ENCODE measurements at places on chromosomes 4 and X.

- no peak for DNase-seq
These were observed 687.2 kb downstream of the FAM133A start for GRCh38 chrX:94361241-94361640.

DNA sequence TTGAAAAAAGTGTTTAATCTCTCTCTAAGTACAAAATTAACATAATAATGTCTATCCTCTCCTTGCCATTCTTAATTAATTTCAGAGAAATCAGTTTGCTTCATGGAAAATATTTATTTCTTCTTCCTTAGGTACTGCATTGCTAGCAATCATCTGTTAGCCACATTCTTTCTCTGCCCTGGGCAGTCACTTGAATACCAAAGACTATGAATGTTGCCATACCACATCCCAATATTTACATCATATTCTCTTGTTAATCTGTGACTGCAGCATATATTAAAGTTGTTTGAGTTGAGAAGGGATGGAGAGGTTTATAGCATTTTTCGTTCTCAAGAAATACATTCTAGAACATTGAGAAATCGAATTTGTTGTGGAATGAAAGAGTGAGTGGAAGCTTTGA, 672.8 kb downstream of the PCDH7 start:
- no peak for DNase-seq

DNA sequence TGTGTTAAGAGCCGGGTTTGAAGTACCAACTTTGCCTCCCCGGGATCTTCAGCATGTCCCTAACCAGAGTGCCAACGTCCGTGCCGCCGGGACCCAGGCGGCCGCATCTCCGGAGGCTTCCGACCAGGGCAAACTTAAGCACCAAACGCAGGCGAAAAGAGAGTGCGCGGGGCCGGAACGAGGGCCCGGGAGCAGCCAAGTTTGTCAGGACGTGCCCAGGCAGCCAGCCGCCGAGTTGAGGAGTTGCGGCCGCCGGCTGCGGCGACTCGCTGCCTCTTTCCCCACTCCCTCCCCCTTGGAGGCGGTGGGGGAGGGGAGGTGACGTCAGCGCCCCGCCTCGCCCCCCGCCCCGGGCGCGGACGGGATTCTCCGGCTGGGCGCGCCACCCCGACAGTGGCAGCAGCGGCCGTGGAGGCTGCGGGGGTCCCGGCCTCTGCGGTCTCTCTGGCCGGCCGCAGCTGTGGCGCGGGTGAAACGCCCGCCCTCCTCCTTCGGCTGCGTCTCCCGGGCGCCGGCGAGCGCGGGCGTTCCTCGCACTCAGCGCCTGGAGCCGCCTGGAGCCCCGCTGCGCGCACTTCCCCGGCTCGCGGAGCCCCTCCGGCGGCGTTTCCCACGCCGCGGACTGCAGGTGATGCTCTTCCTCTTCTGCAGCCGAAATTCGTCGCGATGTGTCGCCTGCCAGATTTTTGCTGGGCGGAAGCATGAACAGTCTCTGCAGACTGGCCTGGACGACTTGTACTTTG, 2.9 kb upstream of the FAT1 start:
- peak; percentile 81 for DNase-seq

- DNase-seq: peak; percentile 70
These were observed 49.4 kb downstream of the RTL9 start for GRCh38 chrX:110407910-110408545.

DNA sequence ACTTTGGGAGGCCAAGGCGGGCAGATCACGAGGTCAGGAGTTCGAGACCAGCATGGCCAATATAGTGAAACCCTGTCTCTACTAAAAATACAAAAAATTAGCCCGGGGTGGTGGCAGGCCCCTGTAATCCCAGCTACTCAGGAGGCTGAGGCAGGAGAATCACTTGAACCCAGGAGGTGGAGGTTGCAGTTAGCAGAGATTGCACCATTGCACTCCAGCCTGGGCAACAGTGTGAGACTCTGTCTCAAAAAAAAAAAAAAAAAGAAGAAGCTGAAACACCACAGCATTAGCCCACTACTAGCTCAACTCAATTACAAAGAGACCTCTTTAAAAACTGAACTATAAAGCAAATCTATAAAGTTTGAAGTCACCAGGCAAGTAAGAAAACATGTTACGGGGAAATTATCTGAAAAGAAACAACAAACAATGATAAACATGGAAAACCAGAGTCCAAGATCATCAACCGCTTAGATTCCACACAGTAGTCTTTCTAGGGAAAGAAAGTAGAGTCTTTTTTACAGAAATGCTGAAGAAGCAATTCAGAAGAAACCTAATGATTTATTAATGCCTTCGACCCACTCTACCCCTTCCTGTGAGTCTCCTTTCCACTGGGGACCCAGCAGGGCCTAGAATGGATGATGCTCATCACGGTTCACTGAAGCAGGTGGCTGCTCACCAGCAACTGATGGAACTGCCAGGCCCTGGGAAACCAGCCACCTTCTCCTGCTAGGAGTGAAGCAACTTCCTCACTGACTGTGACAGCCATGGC, 6.6 kb downstream of the SAT1 start:
- no peak for DNase-seq

GRCh38 chr4:38871593-38871992, 4.0 kb downstream of the FAM114A1 start:
- no peak for DNase-seq

- DNase-seq: no peak
These were observed 97.6 kb downstream of the SLC34A2 start for GRCh38 chr4:25753239-25753638.

DNA sequence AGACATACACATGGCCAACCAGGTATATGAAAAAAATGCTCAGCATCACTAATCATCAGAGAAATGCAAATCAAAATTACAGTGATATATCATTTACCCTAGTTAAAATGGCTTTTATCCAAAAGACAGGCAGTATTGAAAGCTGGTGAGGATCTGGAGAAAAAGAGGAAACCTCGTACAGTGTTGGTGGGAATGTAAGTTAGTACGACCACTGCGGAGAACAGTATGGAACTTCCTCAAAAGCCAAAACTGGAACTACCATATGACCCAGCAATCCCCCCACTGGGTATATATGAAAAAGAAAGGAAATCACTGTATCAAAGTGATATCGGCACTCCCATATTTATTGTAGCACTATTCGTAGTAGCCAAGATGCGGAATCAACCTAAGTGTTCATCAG, 23.4 kb downstream of the ABHD18 start:
- DNase-seq: no peak

DNA sequence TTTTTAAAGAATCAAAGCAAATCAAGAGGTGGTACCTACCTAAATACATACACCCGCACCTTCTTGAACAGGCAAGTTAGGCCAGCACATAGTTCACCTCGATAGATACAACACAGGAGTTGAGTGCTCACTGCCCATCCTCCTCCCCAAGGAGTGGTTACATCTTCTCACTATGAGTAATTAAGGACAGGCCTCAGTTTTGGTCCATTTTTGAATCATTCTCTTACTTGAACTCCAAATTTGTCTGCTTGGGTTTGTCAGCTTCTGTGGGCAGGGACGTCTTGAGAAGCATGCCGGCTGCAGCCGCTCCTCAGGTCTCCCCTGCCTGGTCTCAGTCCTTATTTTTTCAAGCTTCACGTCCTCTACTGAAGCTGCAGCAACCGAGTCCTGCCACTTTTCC, 190.6 kb upstream of the RBPJ start:
- DNase-seq: no peak

- no peak for DNase-seq
These were observed 1.9 kb downstream of the STK26 start for GRCh38 chrX:132025041-132025440.

- DNase-seq: peak; percentile 45
These were observed 1.7 kb upstream of the PPP2R2C start for GRCh38 chr4:6474053-6474568.

GRCh38 chrX:86047174-86047935, at the start of gene CHM:
TSS of gene CHM (minus strand) at chrX:86047558. CDS start at chrX:86047532, 26 bp downstream.
- peak; percentile 47 for DNase-seq

DNA sequence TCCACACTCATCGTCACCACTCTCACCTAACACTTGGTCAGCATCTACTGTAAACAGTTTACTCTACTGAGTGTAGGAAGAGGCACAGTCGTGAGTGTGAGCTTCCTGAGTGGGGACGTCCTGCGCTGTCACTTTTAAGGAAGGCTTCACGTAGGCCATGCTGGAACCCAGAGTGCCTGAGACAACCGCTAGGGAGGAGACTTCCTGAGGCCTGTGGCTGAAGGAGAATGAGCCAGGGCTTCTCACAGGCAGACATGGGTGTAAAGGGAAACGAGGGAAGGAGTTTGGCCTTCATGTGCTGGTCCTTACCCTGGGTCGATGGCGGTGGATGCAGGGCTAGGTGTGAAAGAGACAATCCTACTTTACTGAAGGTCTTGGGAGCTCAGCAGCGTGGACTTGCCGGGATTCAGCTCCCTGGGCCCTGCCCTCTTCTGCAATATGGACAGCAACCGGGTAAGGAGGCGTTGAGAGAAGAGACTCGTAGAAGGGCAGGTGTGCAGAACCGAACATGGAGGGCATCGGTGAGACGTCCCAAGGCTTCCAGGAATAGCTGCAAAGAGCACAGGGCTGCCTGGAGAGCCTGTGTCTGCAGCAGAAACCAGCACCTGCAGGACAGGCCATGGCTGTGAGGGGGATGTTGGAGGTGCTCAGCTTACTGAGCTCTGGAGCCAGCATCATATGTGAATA, 48.7 kb upstream of the TLR3 start:
- no peak for DNase-seq

- no peak for DNase-seq
These were observed 64.1 kb downstream of the ARAP2 start for GRCh38 chr4:36180206-36180605.

GRCh38 chr4:164748375-164748774, 5.6 kb upstream of the SMIM31 start:
- DNase-seq: no peak

DNA sequence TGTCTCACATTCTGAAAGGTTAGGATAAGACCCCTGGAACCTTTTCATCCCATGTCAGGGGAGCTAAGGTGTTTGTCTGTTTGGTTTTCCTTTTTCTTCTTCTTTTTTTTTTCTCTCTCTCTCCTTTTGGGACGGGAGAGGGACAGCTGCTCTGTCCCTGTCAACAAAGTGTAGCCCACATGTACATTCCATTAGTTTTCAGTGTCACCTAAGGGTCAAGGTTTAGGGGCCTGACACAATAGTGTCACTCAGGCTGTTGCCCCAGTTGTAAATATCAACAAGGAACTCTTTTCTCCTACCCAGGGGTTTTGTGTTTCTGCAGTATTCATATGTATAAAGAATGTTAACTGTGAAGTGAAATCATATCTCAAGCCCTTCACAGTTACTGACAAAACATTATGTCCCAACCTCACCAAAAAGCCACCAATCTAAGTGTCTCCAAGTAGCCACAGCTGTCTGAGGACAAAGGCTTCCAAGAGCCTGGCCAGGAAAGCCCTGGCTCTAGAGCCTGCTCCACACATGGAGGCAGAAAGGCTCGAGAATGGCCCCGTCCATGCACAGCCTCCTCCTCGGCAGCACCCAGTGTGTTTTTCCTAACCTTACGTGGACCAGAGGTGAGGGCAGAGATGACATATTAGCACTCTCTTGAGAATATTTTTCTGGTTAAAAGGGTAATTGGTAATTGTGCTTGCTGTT, 9.4 kb downstream of the IRF2 start:
- no peak for DNase-seq

DNA sequence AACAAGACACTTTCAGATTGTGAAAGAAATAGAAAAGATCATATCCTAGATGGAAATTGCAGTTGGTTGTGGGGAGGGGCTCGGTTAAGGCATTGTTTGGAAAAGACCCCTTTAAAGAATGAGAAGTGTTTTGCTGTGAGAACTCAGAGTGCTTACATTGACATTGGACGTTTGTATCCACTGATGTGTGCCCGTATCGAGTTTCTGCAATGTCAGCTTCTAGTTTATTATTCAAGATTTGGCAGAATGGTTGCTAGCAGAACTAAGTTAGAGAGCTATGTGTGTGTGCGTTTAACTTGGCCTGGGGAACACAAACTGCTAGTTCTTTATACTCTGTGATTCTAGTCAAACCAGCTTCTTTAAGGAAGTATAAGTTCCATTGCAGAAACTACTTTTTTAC, 2702.5 kb downstream of the PCDH7 start:
- no peak for DNase-seq

DNA sequence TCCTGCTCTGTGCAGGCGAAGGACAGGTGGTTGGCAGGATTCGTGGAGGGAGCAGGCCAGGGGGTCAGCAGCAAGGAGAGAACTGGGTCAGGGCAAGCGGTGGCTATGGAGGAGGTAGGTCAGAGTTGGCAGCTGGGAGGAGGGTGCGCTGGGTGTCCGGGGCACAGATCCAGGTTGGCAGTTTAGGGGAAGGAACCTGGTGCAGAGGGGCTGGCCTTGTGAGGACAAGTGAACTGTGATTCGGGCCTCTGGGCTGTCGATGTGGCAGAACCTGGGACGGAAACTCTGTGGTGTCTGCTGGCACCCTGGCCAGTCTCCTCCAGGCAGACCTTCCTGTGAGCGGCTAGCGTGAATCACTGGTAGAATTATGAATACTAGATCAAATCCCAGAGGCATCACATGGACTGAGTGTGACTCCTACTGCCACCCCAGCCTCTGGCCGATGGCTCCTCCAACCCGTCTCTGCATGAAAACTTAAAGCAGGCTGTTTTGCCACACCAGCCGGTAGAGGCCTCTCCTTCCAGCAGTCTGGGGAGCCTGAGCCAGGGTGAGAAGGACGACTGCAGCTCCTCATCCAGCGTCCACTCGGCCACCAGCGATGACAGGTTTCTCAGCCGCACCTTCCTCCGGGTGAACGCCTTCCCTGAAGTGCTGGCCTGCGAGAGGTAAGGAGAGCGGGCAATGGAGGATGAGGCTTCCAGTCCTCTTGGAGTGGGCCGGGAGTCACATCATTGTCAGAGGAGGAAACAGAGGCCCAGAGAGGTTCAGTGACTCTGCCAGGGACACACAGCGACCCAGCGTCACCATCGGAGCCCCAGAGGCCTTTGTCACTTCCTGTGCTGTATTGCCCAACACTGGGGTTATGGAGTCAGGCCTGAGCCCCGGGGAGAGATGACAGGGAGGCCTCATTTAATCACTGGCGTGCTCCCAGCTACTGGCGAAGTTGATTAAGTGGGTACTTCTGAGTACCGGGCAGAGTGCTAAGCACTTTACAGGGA, 20.3 kb downstream of the EVC start:
- DNase-seq: no peak

- no peak for DNase-seq
These were observed 17.4 kb downstream of the QDPR start for GRCh38 chr4:17494258-17495190.

- no peak for DNase-seq
These were observed 112.8 kb upstream of the ATXN3L start for GRCh38 chrX:13432414-13433297.

DNA sequence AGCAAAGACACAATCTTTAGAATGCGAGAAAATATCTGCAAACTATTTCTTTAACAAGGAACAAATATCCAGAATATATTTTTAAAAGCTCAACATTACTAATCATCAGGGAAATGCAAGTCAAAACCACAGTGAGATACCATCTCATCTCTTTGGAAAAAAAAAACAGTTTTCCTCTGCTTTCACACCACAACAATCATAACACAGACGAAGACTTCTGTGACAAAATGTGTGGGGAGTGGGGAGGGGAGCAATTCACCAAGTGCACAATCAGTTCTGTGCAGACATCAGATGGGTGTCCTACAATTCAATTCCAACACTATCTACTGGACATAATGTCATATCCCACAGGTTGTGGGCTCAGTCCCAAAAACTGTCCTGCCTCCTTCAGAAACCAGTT, 293.2 kb upstream of the SLC7A11 start:
- DNase-seq: no peak
